ENCODE measurements at places on chromosomes 16 and 17.

DNA sequence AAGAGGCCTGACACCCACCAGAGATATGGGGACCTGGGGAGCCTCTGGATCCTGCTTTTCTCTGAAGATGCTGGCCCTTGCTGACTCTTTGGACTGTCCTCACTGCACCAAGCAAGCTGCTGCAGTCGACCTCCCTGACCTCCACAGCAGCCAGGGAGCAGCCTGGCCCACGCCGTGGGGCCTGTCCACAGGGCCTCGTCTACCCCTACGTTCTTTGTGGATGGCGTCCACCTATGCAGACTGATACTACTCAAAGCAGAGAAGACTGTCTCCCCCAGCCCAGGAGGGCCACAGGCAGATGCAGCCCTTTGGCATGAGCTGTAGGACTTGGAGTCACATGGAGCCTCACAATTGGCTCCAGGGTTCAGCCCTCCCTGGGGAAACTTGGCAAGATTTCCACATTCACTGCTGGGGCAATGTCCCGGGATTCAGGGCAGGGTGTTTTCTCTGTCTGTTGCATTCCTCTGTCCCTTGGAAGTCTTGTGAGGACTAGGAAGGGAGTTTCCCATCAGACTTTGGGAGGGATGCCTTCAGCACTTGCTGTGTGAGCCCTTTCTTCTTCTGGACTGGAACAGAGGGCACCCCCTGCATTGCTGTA lies 152.2 kb downstream of the NTN1 start:
- no peak overlapping the region for H3K4me3 ChIP-seq
- H3K27ac ChIP-seq = no peak overlapping the region
- no peaks in the 10 kb centered on the region for H3K36me3 ChIP-seq
- H3K4me1 ChIP-seq = peaks cover 42% of the 10 kb centered on the region
- DNase-seq = no peak

DNA sequence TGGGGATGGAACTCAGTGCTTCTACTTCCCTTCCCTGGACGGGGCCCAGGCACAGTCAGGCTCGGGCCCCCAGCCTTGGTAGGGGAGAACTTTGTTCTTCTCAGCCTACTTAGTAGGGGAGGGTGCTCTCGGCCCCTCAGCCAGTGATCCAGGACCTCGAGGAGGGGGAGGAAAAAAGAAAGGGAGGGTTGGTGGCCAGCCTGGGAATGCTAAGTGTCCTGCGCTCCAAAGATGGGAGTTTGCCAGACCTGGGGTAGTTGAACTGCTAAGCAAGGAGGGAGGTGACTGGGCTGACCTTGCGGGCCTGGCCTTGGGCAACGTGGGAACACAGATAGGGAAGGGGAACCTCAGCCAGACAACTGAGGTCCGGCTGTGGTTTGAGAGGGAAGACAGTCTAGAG lies 12.2 kb downstream of the ADGRG1 start:
- DNase-seq = no peak
- peaks cover under 1% of the 10 kb centered on the region for H3K27me3 ChIP-seq
- H3K27ac ChIP-seq = peak overlapping the region; percentile 93
- H3K4me3 ChIP-seq = no peak overlapping the region
- H3K36me3 ChIP-seq = no peaks in the 10 kb centered on the region

DNA sequence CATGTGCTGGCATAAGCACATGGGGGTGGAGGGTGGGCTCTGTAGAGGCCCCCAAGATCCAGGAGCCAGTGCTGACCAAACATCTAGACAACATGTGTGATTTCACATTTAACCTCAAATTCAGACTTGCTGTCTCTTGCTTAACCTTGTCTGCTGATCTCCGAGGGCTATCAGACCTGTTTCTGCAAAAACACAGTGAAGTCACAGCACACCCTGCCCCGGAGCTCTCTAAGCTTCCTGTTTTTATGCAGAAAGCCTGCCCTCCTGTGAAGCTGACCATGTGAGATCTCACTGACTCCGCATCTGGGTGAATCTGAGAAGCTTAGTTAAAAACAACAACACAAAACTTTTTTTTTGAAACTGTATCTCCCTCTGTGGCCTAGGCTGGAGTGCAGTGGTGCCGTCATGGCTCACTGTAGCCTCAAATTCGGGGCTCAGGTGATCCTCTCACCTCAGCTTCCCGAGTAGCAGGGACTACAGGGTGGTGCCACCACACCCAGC lies 6.6 kb upstream of the DPEP2 start:
- H3K4me3 ChIP-seq = no peak overlapping the region
- peaks cover under 1% of the 10 kb centered on the region for H3K4me1 ChIP-seq
- peak overlapping the region; percentile 30 for H3K27ac ChIP-seq

- no peaks in the 10 kb centered on the region for H3K36me3 ChIP-seq
- H3K27me3 ChIP-seq = no peaks in the 10 kb centered on the region
- H3K4me3 ChIP-seq = no peak overlapping the region
- no peak overlapping the region for H3K27ac ChIP-seq
- H3K4me1 ChIP-seq = peaks cover 12% of the 10 kb centered on the region
Observed at GRCh38 chr16:79430191-79430678, 170.3 kb downstream of the MAF start.

DNA sequence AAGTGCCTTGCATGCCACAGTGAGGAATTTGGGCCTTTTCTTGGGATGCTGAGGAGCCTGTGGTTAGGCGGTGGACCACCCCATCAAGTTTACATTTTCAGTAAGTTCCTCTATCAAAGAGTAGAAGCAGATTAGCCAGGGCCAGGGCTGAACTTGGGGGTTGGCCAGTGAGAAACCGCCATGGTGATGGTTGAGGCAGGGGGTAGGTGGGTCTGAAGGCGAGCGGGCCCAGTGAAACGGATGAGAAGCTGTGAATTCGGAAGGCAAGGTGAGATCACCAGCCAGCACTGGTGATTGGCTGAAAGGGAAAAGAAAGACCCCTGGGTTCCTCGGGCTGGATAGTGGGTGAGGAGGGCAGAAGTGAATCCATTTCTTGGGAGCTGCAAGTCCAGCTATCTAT lies 311.4 kb downstream of the CBLN1 start:
- DNase-seq = no peak
- H3K4me1 ChIP-seq = no peaks in the 10 kb centered on the region
- H3K4me3 ChIP-seq = no peak overlapping the region
- no peaks in the 10 kb centered on the region for H3K36me3 ChIP-seq
- no peaks in the 10 kb centered on the region for H3K27me3 ChIP-seq

DNA sequence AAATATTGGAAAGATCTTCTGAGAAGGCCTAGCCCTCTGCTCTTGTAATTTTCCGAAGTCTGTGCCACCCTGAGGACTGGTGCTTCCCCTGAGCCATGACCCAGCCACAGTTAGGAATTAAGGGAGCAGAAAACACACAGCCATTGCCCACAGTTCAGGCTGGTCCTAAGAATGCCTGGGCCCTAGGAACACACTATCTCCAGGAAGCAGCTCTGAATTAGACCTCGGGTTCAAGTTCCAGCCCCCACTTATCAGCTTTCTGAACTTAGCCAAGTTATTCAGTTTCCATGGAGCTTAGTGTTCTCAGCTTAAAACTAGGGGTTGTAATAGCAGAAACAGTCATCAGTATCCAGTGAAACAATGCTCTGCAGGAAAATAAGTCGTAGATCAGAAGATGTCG lies 56.0 kb downstream of the CDH13 start:
- no peak overlapping the region for H3K27ac ChIP-seq
- DNase-seq = no peak
- no peaks in the 10 kb centered on the region for H3K36me3 ChIP-seq
- no peaks in the 10 kb centered on the region for H3K27me3 ChIP-seq
- H3K4me1 ChIP-seq = peaks cover 42% of the 10 kb centered on the region
- H3K4me3 ChIP-seq = no peak overlapping the region

- no peak overlapping the region for H3K4me3 ChIP-seq
- H3K27ac ChIP-seq = no peak overlapping the region
- H3K4me1 ChIP-seq = no peaks in the 10 kb centered on the region
- no peak for DNase-seq
- H3K27me3 ChIP-seq = peaks cover 37% of the 10 kb centered on the region
- no peaks in the 10 kb centered on the region for H3K36me3 ChIP-seq
Observed at GRCh38 chr16:50884066-50884860, 142.4 kb downstream of the CYLD start.

Measured in left ventricle myocardium inferior (tissue), 1 donor.